ENCODE measurements at places on chromosomes 5 and 9.

DNA sequence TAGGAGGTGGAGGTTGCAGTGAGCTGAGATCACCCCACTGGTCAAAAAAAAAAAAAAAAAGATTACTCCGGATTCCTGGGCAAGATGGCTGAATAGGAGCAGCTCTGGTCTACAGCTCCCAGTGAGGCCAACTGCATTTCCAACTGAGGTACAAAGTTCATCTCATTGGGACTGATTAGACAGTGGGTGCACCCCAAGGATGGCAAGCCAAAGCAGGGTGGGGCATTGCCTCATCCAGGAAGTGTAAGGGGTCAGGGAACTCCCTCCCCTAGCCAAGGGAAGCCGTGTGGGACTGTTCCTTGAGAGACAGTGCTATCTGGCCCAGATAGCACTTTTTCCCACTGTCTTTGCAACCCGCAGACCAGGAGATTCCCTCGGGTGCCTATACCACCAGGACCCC is 70.7 kb downstream of the CARTPT start:
- no peak for DNase-seq

GRCh38 chr5:159412284-159413046 is 82.2 kb upstream of the IL12B start:
- peak; percentile 16 for DNase-seq

DNA sequence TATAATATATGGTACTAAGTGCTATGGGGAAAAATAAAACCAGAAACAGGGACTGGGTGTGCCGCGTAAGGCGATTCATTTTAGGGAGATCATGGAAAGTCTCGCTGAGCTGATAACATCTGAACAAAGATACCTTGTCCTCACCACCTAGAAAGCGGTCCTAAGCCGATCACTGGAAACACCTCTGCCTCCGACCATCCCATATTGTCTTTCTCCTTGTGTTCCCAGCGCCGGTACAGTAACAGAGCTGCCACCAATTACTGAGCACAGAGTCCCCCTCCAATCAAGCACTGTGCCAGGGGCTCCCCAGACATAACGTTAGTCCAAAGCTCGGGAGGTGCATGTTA is 704 bp downstream of the CCDC112 start:
- DNase-seq, result no peak

DNA sequence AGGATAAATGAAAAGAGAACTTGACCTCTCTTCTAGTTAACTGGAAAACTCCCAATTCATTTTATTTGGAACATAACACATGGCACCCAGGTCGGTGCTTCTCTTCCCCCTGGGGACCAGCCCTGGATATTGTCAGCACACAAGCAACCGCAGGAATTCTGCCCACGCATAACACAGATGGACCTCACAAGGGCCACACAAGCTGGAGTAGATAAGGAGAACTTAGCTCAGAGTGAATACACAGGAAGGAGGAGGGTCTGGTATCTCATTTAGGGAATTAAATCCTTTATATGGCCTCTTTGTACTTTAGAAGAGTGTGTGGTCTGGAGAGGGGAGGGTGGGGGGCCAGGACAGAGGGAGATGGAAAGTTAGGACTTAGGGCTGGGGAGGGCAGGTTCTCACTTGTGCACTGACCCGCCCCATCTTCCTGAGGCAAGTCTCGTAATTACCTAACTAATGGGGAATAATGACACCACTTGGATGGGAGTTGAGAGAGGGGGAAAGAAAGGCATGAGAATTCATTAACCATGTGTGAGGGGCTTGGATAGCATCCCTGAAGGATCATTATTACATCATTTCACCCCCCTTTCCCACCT is 341.2 kb upstream of the WWC1 start:
- no peak for DNase-seq

DNA sequence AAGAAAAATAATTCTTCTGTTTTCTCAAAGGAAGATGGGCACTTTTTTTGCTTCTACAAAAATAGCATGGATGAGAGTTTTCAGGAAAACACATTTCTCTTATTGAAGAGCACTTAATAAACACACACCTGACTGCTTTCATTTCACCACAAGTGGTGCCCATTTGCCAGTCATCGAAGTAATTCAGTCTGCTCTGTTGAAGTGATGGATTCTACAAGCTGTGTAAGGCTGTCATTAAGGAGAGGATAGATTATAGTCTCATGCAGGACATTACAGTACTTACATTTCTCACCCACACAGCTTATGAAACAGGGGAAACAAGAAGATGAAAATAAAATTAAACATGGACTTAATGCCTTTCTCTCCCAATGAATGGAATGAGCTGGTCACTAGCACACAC is 165.2 kb downstream of the NR2F1-AS1 start:
- no peak for DNase-seq

GRCh38 chr9:113299800-113300292 is 3.3 kb downstream of the RNF183 start:
- DNase-seq, result no peak

DNA sequence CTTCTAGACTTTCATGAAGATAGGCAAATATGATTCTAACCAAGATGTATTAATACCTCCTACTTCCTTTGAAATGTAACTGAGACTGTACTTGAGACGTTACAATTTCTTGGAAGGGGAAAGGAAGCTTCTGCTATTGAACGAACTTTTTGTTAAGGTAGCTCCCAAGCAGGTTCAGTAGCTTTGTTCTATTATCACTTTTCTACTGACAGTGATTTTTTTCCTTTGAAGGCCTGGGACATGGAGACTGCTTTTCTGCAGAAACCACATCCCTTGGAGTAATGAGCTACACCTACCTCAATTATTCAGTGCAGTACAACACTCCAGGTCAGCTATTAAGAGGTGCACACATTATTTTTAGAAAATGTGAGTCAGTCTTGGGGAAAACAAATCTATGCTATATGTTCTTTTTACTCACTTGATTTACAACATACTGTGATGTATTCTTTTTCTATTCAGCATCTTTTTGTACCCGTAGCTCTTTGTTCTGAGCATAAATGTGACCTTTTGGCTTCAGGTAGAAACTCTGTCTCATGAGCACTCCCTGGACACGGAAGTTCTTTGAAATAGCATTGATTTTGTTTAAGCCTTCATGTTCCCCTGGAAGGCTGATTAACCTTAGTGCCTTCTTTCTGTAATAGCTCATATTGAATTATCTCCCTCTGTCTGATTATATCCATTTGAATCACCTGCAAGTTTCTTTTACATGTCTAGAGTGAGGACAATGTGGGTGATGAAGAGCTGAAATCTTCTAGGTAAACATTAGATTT is 56.5 kb upstream of the CDKN2B start:
- no peak for DNase-seq

DNA sequence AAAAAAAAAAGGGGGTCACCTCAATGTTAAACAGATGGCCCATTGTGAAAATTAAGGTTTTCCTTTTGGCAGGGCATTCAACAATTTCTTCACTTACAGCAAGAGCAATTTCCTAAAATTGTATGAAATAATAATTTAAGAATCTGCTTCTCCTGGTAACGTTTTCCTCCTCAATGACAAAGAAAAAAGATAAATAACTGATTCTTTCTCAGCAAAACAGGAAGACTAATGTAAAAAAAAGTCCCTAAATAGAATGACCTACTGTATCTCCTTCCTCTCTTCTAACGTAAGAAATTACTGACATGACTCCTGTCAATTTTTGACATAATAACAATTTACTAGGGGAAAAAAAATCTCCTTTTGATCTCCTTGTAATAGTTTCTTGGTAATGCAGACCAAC is 25.5 kb downstream of the ABHD17B start:
- DNase-seq, result no peak

- DNase-seq, result no peak
These were observed 834.5 kb downstream of the PTPRD start for GRCh38 chr9:9778293-9778692.

DNA sequence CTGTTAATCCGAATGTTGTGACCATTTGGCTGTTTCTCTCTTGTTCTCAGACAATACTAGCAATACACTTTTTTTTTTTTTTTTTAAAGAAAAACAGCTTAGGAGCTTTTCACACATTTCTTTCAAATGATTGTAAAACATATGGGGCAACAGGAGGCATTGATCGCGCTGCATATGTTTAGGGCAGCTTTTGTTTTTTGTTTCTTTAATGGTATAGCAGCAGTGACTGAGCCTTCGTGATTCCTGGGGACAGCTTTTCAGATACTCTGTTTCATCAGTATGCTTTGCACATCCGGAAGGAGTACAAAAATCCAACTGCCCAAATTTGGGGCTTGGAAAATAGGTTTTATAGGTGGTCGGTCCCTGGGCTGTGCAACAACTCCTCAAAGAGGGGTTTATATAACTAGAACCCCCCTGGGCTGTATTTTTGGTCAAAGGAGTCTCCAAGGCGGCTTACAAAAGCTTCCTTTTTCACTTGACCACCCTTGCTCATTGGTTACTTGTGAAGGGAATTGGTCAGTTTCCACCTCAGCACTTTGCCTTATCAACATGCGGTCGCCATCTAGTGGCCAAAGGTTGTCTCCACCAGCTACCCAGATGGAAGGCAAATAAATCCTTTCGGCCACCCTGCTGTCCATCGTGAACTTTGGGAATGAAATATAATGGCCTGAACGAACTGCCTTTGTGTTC is 91.8 kb downstream of the PDE6A start:
- no peak for DNase-seq

DNA sequence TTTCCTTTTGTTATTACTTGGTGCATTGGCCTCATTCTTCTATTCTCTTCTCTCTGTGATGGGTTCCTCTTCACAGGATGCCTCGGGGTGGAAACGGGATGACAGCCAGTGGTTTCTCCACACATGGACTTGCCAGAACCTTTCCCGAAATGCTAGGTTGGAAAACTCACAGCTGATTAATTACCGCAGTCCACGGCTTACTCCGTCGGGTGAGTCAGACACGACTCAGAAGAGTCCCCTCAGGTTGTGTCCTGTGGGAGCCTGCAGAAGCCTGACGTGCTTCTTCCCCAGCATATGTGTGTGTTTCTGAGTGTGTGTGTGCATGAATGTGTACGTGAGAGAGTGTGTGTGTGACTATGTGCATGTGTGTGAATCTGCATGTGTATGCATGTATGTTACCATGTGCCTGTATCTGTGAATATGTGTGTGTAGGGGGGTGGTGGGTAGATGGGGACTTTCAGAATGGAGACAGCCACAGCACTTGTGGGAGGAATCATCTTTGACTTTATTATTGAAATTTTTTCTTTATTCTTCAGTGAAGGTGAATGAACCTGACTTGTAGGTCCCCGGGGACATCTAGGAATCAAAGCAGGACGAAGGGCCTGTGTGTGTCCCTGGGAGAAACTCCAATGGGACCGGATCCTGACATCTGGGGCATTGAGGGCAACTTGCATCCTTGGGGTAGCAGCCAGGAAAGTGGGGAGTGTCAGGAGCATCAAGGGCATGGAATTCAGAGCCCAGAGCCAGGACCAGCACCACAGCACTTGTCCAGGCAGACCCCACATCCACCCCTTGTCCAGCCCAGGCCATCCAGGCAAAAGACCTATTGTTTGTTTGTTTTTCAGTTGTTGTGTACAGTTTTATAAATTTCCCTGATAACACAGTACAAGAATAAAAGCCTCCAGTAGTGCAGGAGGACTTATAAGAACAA is 21.9 kb upstream of the MED10 start:
- no peak for DNase-seq

DNA sequence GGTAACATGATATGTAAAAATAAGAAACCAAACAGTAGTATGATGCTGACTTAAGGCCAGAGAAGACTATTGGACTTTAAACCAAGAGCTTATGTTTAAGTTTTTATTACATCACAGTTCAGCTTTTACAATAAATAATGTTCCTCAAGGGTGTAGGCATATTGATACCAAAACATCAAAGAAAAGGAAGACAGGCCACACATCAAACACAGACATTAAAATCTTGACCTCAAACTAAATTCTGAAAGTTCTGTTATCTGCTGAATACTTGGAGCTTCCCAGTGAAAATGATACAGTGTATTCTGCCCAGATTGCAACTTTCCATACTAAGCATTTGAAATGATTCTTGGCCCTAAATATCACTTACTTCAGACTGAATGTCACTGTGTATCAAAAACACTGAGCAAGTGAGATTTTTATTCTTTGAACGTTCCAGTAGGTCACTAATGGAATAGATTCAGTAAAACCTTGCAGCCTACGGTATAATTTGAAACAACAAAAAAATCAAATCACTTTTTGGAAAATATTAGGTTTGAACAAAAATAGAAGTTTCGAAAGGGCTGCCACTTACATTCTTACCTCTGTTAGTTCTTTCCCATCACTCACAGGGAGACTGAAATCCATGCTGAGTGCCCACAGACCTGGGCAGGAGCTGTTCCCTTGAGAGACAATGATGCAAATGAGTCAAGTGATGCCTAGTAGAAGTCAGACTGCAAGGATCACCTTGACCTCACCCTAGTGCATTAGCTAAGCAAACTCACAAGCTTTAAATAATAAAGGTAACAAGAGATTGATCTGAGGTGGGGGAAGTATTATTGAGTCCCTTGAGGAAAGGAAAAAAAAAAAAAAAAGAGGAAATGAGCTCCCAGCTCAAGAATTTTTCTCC is 2.5 kb downstream of the LPAR1 start:
- no peak for DNase-seq

GRCh38 chr5:140734354-140734753 is 34.1 kb downstream of the ZMAT2 start:
- no peak for DNase-seq

DNA sequence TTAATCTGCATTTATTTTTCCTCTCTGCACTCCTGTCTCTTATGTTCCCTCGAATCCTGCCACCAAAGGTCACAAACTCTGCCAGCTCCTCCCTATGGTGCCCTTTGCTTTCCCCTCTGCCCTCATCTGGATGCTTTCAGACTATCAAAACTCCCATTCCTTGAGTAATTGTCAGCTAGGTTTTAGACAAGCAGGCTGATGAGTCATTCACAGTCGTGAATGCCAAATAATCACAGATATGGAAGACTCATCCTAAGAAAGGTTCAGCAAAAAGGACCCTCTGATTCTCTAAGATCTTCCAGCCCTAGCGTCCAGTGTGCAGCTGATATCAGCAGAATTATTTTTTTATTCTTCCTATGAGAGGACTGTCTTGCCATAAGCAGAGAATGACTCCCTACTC is 104.5 kb upstream of the NUDT12 start:
- DNase-seq, result no peak

DNA sequence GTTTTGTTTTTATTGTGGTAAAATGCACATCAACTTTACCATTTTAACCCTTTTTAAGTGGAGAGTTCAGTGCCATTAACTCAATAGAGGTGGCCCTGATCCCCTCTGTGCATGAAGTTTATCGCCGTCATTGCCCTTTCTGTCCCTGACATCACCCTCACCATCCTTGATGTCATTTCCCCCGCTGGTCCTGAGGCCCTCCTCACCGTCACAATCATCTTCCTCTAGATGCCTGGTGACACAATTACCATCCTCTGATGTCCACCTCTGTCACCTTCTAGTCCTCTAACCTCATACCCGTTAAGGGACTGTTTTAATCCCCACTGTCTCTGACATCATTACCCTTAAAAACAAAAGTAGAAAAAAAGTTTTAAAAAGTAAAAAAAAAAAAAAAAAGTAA is 112.5 kb upstream of the TBC1D2 start:
- DNase-seq, result no peak

DNA sequence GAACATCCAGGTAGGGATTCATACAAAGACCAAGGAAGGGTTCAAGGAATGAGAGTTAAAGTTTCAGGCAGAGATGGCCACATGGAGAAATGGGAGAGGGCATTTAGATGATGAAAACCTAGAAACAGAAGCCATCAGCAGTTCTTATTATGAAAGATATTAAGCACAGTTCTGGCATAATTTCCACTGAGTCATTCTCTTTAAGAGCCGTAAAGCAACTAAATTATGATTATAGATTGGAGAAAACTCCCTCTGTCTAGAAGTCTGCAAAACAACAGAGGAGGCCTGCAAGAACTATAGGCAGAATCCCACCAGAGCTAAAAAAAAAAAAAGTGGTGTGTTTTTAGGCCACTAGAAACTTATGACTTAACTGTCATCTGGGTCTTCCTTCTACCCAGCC is 157.1 kb upstream of the MPDZ start:
- DNase-seq, result no peak
